Mucosa of descending colon (tissue), 3 donors: ENCODE measurements at places on chromosomes 2 and 18. TPM values are rescaled to one million over a fixed set of nuclear protein-coding genes. Genes with fewer than 3 reads are reported as not detected.

DNA sequence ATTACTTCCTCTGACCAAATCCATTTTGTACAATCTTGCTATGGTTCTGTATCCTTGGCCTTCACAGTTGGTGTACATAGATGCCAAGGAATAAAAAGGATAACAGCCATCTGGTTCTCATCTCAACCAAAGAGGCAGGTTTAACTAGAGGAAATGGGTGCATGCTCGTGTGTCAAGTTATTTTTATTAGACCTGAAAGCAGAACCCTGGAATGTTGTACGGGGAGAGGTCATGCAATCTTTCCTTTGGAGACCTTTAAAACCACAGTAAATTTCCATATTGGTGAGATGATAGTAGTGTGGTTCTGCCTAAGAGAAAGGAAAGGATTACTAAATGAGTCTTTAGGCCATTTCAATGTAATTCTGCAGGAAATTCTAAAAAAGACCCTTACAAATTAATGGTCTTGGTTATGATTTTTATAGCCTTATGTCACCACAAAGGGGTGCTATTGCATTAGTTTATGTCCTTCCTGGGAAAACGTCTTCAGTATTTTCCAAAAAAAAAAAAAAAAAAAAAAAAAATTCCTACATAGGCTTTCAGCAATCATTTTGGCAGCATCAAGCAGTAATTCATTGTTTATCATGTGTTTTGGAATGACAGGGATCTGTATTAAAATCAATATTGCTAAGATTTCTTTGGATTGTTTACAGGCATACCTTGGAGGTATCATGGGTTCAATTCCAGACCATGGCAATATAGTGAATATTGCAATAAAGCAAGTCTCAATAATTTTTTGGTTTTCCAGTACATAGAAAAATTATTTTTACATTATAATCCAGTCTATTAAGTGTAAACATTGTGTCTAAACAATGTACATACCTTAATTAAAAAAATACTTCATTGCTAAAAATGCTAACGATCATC is 270.8 kb downstream of the NYAP2 start:
- no peak for DNase-seq

Gene ZBTB7C
- 20.8 TPM for total RNA-seq

- DNase-seq, result no peak
These were observed 1012.1 kb downstream of the TMEM182 start for GRCh38 chr2:103773884-103774283.

DNA sequence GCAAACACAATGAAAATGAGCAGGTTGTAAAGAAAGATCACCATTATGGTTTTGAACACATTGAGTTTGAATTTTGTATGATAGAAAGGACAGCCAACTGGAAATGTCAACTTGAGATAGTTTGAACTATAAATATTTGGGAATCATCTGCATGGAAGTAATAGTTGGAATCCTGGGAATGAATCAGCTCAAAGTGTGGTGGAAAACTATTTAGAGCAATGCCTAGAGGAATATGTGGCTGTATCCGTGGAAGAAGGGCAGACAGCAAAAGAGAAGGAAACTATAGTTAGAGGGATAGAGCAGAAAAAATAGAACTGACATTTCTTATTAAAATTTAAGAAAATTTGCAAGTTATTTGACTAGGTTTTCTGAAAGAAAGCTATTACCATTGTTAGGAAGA is 112.5 kb upstream of the OTX1 start:
- DNase-seq, result no peak
